ENCODE measurements at places on chromosomes 6 and 20.

DNA sequence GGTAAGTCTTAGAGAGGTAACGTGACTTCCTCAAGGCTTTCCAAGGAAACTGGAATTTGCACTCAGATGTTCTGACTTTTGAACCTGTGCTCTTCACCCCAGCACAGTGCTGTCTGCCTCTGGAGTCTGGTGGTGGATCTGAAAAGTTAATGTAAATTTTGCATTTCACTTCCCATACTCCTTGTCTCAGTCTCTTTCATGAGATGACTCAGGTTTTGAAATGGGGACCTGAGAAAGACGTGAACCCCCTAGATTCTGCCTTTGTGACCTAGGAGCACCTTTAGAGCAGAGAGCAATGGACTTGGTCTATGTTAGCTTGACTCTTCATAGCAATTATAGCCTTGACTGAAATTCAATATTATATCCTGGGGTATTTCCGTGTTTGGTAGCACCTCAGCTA lies 223.0 kb downstream of the QKI start:
- DNase-seq = no peak

DNA sequence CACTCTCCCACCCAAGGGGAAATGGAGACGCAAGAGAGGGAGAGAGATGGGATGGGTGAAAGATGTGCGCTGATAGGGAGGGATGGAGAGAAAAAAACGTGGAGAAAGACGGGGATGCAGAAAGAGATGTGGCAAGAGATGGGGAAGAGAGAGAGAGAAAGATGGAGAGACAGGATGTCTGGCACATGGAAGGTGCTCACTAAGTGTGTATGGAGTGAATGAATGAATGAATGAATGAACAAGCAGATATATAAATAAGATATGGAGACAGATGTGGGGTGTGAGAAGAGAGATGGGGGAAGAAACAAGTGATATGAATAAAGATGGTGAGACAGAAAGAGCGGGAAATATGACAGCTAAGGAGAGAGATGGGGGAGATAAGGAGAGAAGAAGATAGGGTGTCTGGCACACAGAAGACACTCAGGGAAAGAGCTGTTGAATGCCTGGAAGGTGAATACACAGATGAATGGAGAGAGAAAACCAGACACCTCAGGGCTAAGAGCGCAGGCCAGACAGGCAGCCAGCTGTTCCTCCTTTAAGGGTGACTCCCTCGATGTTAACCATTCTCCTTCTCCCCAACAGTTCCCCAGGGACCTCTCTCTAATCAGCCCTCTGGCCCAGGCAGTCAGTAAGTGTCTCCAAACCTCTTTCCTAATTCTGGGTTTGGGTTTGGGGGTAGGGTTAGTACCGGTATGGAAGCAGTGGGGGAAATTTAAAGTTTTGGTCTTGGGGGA lies 754 bp downstream of the TNF start:
- DNase-seq = no peak

- DNase-seq = no peak
Observed at GRCh38 chr6:8731874-8732273, 296.5 kb upstream of the SLC35B3 start.

DNA sequence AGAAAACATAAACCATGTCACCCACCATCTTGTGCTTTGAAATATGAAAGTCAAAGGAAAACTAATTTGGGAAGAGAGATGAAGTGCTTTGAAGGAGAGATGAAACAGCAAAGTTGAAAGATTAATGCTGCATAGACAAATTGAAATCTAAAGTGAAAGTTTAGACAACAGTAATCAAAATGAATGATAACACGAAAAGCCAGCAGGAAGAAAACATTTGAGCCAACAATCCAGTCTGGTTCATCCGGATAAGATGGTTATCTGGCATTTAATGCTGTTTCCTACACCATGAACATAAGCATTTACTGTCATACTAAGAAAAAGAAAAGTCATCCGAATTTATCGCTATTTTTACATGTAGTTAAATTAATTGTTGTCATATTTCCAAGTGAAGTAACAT lies 595 bp downstream of the HAO1 start:
- no peak for DNase-seq
